ENCODE measurements at places on chromosomes 6 and 20.

DNA sequence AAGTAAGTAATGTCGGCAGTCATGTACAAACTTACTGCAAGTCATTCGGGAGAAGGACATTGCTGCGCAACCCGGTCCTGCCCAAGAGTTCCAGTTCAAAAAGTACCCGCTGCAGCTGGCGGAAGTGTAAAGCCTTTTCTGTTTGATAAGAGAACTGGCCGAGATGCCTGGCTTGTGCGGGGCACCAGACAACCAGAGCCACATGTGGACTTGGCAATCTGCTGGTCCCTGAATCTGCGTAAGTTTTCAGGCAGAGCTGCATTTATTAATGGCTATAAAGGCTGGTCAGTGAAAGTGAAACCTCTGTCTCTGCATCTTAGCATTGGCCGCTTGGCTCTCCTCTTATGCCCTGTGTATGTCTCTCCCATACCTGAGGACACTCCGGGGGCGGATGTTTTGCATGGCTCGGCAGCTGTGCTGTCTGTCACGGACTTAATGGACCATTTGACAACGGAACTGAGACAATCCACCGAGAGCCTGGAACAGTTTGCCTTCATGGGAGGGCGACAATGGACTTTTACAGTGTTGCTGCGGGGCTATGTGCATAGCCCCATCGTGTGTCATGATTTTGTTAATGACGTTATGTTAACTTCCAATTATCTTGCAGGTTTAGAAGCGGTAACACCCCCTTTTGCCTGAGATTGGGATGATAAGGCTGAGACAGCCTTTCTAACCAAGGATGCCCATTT, 19.8 kb upstream of the RGS17 start:
- DNase-seq, result no peak

GRCh38 chr6:34237722-34238584, 1.3 kb downstream of the HMGA1 start:
- no peak for DNase-seq

- no peak for DNase-seq
Observed at GRCh38 chr6:37160922-37161778, 8.8 kb upstream of the PIM1 start.

DNA sequence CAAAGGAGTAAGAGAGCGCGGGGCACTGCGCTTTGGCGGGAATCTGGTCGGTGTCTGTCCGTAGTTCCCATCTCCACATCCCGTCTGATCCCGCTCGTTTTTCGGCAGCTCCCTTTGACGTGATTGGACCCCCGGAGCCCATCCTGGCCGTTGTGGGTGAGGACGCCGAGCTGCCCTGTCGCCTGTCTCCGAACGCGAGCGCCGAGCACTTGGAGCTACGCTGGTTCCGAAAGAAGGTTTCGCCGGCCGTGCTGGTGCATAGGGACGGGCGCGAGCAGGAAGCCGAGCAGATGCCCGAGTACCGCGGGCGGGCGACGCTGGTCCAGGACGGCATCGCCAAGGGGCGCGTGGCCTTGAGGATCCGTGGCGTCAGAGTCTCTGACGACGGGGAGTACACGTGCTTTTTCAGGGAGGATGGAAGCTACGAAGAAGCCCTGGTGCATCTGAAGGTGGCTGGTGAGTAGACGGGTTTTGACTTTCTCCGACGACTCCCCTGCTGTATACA, 1.4 kb downstream of the BTN1A1 start:
- DNase-seq, result no peak

GRCh38 chr6:87756858-87757257, 54.8 kb upstream of the AKIRIN2 start:
- DNase-seq, result no peak

GRCh38 chr20:48090784-48091183, 305.5 kb upstream of the SULF2 start:
- no peak for DNase-seq

DNA sequence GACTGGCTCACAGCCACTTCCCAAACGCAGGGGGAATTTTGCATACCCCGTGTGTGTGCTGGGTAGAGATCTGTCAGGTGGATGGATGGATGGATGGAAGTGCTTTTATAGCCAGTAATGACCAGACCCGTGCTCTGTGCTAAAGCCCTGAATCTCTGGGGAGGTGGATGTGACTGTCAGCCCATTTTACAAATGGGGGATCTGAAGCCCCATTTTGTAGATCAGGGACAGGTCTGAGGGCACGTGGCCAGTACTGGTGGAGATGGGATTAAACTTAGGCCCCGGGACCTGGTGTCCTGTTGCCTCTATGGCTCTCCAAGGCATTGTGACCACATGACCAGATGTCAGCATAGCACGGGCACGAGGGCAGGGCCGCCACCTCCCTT, 38.2 kb upstream of the ZBP1 start:
- no peak for DNase-seq

GRCh38 chr6:44327096-44327495, 13.9 kb upstream of the AARS2 start:
- no peak for DNase-seq

DNA sequence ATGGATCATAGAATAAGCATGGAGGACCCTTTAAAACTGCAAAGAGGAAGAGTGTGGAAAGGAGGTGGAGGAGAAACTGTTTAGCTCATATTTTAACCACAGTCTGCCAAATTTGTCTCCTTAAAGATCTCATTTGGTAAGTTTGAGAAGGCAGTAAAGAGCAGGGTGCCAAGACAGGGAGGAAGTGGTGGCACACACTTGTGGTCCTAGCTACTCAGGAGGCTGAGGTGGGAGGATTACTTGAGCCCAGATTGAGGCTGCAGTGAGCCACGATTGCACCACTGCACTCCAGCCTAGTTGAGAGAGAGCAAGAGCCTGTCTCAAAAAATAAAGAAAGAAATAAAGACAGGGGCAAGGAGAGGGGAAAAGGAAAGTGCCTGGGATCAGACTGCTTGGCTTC, 16.8 kb upstream of the DCBLD1 start:
- DNase-seq, result no peak

- DNase-seq, result no peak
Observed at GRCh38 chr20:32019563-32020463, 9.6 kb downstream of the CCM2L start.

- no peak for DNase-seq
Observed at GRCh38 chr20:62226707-62227590, 6.9 kb upstream of the HRH3 start.

GRCh38 chr6:76220805-76221204, 148.3 kb upstream of the IMPG1 start:
- no peak for DNase-seq

DNA sequence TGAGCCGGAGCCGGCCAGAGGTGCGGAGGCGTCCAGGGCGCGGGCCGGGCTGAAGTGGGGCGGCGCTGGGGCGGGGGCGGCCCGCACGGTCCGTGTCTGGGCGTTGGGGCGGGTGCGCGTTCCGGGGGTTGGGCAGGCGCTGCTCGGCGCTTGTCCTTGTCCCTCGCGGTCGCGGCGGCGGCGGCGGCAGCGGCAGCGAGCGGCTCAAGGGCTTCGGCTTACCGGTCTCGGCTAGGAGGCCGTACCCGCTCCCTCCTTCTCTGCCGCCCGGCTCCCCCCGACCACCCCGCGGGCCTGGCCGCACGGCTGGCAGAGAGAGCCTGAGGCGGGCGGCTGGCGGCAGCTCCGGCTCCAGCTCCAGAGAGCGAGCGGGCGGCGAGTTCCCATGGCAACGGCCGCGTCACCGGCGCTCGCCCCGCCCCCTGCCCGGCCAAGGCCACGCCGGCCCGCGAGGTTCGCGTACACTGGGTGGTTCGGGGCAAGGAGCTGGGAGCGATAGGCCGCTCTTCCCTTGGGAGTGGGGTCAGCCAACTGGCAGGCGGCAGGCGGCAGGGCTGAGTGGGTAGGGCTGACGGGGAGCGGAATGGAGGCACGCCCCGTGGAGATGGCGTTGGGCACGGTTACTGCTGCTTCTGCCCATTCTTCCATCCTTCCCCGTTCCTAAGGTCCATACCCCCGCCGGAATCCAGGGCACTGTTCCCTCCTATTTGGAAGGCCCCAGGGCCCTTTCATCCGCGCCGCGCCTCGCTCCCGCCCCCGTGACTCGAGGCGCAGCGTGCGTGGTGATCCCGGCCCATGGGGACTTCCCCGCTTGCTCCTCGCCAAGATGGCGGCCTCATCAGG, at the start of gene LRRC73:
Gene LRRC73, minus strand, starts transcription at position 363 of the 843 bp plus-strand sequence. CDS start 561 bp downstream, outside the sequence.
- peak; percentile 63 for DNase-seq

All from ascending aorta (tissue), 2 donors.